Stimulated activated naive CD8-positive, alpha-beta T cell treated with anti-CD3 and anti-CD28 coated beads, Interleukin-15, Interleukin-2, amounts not matched to agents 100 U/mL and 50 U/mL, for 24 hours (primary cell): ENCODE measurements at places on chromosomes 3 and 15.

- no peak for DNase-seq
Measured at GRCh38 chr15:95113041-95113440, 881.7 kb downstream of the MCTP2 start.

DNA sequence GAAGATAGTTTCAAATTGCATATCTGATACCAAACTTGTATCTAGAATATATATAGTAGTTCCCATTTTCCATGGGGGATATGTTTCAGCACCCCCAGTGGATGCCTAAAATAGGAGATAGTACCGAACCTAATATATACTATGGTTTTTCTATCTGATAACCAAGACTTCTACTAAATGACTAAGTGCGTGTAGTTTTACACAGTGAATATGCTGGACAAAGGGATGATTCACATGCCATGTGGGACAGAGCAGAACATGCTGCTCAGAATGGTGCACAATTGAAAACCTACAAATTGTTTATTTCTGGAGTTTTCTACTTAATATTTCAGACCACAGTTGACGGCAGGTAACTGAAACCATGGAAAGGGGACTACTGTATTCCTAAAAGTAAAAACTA, 73.4 kb upstream of the TP63 start:
- DNase-seq: no peak

DNA sequence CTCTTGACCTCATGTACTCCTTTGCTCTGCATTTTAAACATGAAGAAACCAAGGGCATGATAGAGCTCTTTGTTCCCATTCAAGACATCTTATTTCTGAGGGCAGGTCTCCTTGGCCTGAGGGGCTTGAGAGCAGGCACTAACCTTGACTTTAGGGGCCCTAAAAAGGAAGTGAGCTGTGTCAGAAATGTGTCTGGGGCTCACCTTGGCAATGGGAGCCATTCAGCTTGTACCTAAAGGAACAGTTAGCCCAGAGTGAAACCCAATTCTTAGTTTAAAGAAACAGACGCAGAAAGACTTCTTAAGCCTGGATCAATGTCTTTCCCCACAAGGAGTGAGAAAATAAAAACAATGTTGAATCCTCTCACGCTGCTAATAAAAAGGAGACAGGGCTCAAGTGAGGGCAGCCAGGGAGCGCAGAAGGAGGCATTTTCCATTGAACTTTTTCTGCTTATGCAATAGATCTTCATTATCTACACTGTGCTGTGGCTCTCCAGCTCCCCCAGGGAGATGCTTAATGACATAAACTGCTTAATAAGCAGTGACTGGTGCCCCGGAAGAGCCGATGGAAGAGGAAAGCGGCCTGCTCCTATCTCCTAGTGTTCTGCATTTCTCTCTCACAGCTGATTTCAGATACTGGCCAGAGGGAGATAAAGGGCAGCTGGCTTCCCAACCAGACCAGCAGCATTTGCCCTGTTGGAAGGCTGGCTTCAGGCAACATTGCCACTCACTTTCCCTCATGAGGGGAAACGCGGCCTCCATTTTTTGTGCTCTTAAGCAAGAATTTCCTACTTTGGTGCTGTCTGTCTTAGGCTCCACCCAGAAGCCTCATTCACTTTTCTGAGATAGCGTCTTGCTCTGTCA, 152.0 kb downstream of the OPA1 start:
- no peak for DNase-seq

DNA sequence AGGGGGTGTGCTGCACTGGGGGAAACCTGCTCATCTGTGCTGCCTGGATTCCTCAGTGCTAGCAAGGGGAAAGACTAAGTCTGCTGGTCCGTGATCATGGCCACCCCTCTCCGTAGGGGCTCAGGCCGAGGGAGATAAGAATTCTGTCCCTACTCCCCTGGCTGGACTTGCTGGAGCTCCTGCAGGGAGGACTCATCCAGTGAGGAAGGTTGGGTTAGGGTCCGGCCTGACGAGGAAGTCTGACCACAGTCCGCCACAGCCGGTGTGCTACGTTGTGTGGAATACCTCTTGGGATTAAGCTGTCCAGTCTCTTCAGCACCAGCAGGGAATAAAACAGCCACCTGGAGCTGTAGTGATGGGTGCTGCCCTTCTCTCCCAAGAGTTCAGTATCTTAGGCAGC, 1309.1 kb upstream of the CADM2 start:
- DNase-seq: no peak

- DNase-seq: no peak
Measured at GRCh38 chr15:80777826-80778620, 1.1 kb upstream of the CEMIP start.

GRCh38 chr15:71195242-71195641, 80.0 kb downstream of the THSD4 start:
- DNase-seq: no peak
